Stimulated activated CD8-positive, alpha-beta memory T cell treated with anti-CD3 and anti-CD28 coated beads, Interleukin-7, amount 100 ng/mL, for 1 hour (primary cell): ENCODE measurements at places on chromosomes 5 and 9.

DNA sequence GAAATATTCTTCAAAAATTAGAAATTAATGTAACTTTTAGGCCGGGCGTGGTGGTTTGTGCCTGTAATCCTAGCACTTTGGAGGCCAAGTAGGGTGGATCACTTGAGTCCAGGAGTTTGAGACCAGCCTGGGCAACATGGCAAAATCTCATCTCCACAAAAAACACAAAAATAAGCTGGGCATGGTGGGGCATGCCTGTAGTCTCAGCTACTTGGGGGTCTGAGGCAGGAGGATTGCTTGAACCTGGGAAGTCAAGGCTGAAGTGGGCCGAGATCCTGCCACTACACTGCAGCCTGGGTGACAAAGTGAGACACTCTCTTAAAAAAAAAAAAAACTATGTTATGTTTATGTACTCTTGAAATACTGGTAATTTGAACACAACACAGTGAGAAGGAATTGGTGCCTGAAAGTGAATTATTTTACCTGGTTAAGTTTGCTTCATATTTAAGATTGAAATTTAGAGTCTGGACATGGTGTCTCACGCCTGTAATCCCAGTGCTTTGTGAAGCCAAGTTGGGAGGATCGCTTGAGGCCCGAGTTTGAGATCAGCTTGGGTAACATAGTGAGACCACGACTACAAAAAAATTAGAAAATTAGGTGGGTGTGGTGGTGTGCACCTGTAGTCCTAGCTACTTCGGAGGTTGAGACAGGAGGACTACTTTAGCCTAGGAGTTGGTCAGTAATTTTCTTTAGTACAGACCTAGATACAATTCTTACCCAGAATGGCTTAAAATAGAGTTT lies 15.0 kb downstream of the ARRDC3 start:
- no peak for DNase-seq

DNA sequence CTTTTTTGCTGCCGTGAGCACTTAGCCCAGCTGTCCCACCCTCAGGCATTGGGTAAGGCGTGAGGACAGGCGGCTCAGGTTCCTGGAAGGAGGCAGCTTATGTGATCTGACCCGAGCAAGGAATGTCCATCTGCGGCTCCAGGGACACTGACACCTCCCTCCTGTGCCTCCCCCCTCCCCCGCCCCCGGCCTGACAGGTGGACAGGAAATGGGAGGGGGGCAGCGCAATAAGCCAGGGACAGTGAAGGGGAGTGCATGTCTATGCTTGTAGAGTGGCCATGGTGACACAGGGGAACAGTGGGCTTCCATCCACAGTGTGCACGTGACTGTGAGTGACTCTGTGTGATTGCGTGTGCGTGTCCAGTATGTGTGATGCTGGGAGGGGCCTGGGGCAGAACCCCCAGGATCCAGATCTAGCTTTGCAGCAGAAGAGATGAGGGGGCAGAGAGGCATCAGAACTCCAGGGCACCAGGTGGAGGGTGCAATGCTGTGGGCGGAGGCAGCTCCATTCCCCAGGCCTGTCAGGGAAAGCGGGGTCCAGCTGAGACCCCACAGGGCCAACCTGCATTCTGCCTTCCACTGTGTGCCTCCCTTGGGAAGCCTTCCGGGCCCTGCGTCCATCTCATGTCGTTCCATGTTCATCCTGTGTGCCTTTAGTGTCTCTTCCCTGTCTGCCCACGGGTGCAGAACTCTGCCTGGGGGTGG lies 30.5 kb downstream of the CNTFR start:
- no peak for DNase-seq

- no peak for DNase-seq
These were observed 143.8 kb downstream of the MELK start for GRCh38 chr9:36716496-36716895.

DNA sequence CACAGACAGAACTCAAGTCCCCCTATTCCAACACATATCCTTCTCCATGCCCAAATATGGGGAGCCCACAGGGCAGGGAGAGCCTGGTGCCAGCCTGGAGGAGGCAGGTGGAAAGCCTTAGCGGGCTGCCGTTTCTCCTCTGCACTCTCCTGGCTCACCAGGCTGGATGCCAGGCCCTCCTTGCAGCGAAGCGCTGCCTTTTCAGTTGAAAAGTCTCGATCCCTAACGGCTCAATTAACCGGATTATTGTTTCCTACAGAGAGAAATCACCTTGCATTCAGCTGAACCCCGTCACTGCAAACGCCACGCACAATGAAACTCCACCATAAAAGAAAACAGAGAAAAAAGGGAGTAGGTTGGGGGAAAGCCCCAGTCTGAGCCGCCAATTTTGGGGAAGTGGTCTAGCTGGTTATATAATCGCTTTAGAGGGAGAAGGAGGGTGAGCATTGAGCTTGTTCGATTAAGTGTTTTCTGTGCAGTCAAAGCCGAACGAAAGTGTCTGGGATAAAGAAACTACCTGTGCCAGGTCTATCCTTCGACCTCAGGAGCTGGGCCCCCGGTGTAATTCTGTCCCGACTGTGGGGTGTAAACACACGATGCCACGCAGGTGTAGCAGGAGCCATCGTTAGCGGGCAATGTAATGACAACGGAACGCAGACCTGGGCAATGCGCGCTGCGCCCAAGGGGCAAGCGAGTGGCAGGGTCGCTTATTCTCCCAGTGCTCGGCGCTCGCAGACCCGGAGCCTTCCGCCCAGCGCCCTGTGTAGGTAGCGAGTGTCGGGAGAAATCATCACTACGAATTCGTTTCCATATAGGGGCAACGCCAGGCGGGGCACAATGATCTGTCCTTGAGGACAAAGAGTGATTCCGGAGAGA lies 3.8 kb downstream of the BARHL1 start:
- DNase-seq = no peak

DNA sequence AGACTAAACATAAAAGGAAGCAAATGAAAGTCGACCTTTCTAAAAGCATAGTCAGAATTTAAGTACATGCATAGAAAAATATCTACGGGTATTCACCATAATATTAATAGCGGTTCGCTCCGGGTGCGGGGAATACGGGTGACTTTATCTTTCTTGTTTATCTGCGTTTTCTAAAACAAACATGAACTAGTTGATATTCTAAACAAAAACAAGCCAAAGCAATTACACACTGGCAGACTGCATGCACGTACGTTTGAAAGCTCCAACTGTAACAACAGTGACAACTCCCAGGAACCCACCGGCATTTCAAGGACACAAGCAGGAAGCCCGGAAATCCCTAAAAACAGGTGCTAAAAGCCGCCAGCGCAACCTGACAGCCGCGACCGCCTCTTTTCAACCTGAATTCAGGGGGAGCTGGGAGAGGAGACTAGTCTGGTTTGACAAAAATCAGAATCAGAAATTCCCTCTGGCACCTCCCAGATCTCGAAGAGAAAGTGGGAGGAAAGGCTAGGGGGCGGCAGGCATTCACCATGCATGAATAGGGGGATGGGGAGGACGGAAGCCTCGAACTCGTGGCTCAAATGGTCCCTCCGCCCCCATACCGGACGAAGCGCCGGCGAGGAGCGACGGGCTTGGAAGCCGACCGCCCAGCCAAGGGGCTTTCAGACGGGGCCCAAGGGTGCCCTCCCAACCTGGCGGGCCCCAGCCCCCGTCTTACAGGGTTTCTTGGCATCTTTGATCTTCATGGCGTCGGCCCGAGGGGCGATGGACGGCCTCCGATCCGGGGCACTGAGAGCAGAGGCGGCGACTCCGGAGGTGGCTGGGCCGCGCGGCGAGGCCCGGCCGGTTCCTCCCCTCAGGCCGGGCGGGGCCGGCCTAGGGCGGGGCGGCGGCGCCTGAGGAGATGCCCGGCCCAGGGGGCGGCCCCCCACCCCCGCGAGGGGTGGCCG lies at the start of gene PANK3:
TSS of gene PANK3 (minus strand) at position 831 of the 950 bp plus-strand sequence. CDS start at position 746, 85 bp downstream.
- no peak for DNase-seq

- no peak for DNase-seq
These were observed 35.5 kb downstream of the POU5F2 start for GRCh38 chr5:93705896-93706295.

- DNase-seq = no peak
These were observed 531.9 kb upstream of the CHD1 start for GRCh38 chr5:99460701-99461100.

DNA sequence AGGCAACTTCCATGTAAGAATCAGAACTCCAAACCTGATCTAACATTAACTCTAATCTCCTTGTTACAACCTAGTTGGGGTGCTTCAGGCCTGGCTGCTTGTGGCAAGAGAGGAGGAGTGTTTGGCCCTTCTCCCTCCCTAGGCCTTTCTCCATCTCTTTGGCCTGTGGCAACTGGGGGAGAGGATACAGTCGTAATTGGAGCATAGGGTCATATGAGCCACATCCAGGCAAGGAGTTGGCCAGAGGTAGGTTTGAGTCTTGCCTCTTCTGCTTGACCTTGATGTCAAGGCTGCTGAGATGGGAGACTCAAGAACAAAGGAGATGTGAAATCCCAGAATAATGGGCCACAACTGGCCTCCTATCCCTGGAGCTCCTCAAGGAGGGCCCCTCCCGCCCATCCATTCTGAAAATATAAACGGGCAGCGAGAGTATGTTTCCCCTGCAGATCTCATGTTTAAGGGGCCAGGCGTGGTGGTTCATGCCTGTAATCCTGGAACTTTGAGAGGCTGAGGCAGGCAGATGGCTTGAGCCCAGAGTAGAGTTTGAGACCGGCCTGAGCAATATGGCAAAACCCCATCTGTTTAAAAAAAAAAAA lies 59.3 kb upstream of the ANGPTL2 start:
- DNase-seq = no peak

GRCh38 chr5:72622170-72622760 lies 115.1 kb upstream of the ZNF366 start:
- no peak for DNase-seq

- no peak for DNase-seq
These were observed 20.8 kb upstream of the SLC6A3 start for GRCh38 chr5:1465966-1466471.

GRCh38 chr9:95736370-95736769 lies 139.1 kb upstream of the ERCC6L2 start:
- no peak for DNase-seq

- DNase-seq = no peak
These were observed 1457.5 kb upstream of the CDH9 start for GRCh38 chr5:28495876-28496275.

DNA sequence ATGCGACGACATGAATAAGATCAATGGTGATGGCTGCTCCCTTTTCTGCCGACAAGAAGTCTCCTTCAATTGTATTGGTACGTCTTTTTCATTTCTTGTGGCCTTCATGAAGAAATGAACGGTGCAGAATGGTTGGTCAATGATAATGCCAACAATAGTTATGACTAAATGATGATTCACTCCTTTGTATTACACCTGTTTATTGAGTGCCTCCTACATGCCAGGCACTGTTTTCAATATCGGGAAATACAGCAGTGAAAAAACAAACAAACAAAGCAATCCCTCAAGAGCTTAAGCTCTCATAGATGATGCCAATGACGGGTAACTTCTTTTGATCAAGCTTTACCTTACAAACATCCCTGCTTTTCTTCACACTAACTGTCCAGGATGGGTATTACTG lies 117.7 kb downstream of the PAPPA start:
- no peak for DNase-seq

GRCh38 chr5:603081-603998 lies 8.8 kb upstream of the CEP72 start:
- no peak for DNase-seq

GRCh38 chr9:84940294-84940693 lies 270.8 kb downstream of the NTRK2 start:
- DNase-seq = no peak

- no peak for DNase-seq
These were observed 106.1 kb downstream of the SH3TC2 start for GRCh38 chr5:148956477-148957385.
